ENCODE measurements at places on chromosomes 3 and 15. TPM values are rescaled to one million over a fixed set of nuclear protein-coding genes. Genes with fewer than 3 reads are reported as not detected.
A peak's percentile ranks its signal among the peaks of the same experiment; 100 is the strongest.

DNA sequence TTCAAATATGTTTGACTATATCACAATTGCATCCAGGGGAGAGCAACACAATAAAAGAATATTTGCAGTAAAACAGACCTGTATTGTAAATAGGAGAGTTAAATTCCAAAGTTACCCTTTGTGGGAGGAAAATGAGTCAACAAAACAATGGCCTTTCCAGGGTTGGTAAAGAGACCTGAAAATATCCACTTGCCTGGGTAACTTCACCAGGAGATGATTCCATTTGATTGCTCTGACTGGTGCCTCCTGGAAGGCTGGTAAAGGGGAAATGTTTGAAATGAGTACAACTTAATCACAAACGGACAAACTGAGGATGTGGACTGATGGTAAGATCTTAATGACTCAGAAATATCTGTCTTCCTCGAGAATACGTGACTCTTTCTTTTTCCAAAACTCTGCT, 43.6 kb upstream of the SRGAP3 start:
- no peak for DNase-seq

- DNase-seq: peak; percentile 76
Measured at GRCh38 chr15:70319466-70319865, 221.7 kb upstream of the TLE3 start.

DNA sequence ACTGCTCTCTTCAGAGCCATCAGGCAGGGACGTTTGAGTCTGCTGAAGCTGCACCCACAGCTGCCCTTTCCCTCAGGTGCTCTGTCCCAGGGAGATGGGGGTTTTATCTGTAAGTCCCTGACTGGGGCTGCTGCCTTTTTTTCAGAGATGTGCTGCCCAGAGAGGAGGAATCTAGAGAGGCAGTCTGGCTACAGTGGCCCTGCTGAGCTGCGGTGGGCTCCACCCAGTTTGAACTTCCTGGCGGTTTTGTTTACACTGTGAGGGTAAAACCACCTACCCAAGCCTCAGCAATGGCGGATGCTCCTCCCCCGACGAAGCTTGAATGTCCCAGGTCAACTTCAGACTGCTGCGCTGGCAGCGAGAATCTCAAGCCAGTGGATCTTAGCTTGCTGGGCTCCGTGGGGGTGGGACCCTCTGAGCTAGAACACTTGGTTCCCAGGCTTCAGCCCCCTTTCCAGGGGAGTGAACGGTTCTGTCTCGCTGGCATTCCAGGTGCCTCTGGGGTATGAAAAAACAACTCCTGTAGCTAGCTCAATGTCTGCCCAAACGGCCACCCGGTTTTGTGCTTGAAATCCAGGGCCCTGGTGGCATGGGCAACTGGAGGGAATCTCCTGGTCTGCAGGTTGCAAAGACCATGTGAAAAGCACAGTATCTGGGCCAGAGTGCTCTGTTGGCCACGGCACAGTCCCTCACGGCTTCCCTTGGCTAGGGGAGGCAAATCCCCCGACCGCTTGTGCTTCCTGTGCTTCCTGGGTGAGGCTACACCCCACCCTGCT, 21.1 kb upstream of the ST6GAL1 start:
- no peak for DNase-seq

GRCh38 chr15:44308415-44308814, 19.9 kb downstream of the GOLM2 start:
- no peak for DNase-seq

DNA sequence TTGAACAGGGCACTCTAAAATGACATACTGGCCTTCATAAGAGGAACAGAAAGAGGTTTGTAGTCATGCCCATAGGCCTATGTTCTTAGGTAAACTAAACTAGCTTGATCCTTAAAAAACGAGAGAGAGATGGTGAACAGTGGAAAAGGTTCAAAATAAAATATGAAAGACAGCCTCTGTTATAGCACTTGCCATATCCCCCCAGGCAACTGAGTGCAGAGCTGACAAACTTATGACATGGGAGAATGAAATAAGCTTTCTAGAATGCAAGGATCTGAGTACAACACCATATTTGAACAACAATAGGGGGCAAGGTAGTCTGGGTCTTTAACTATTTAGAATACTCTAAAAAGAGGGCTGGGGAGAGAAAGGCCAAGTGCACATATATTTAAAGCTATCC, 700.6 kb upstream of the CFAP20DC start:
- no peak for DNase-seq

DNA sequence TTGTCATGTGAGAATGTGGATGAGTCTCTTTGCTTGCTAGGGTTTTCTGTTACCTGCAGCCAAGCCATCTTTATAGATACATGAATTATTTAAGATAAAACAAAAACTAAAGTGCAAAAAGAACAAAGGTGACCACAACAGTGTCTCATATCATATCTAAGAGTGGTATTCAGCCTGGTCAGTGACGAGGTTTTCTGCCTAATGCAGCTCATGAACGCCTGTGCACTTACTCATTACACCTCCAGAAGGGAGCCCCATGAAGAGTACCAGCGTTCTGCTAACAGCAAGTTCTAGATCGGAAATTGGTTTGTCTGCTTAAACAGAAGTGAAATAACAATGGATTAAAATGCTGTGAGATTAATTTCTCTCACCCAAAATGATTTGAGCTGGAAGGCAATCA, 19.2 kb downstream of the PXYLP1 start:
- DNase-seq: no peak

- DNase-seq: no peak
Measured at GRCh38 chr3:45793482-45794176, 2.7 kb downstream of the SLC6A20 start.

- DNase-seq: no peak
Measured at GRCh38 chr3:195551381-195551978, 8.4 kb upstream of the PPP1R2 start.

GRCh38 chr3:13124631-13125030, 51.4 kb upstream of the IQSEC1 start:
- DNase-seq: no peak

- no peak for DNase-seq
Measured at GRCh38 chr3:7205962-7206361, 345.0 kb downstream of the GRM7 start.

GRCh38 chr3:23648996-23649395, 156.8 kb upstream of the UBE2E1 start:
- peak; percentile 78 for DNase-seq

- no peak for DNase-seq
Measured at GRCh38 chr3:51642462-51642861, 28.6 kb upstream of the TEX264 start.

DNA sequence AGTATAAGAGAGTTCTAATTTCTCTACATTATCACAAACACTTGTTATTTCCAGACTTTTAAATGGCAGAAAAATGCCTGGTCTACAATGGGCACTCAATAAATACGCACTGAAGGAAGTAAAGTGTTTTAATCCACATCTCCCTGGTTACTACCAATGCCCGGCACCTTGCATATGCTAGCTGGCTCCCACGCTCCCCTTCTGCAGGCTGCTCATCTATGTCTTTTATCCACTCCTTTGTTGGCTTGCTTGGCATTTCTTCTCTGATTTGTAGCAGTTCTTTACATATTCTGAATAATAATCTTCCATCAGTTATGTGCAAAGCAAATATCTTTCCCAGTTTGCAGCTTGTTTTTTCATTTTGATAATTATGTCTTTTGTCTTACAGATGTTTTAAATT, 74.6 kb upstream of the PRR23E start:
- no peak for DNase-seq

DNA sequence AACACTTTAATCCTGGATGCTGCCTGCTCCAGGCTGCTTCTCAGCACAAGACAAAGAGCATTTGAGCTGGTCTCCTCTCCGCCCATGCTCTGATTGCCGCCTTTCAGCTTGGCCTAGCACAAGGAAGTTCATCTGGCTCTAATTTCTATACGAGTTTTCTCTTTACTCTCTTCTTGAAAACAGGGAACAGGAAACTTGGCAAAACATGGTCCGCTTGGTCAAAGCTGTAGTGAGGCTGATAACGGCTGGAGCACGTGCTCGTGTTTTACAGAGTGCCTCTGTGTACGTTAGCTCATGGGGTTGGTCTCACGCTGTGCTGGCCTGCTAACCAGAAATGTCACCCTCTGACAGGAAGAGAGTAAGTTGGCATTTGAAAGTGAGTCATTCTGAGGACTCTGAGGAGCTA, 19.2 kb downstream of the RARRES1 start:
- DNase-seq: no peak

DNA sequence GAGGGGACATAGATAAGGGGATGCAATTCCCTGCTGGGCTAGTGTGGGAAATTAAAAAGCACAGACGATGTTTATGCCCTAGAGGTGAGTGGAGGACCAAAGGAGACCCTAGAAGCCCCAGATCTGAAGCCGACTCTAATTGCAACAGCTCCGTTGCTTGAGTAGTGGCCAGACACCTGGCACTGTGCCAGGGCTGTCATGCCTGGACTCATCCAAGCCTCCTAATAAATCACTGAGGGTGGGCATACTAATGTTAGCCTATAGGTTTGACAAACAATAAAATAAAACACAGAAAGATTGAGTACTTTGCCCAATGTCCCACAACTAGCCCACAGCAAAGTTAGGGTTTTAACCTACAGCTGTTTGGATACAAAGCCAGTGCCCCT, 25.4 kb upstream of the MRPS22 start:
- no peak for DNase-seq

DNA sequence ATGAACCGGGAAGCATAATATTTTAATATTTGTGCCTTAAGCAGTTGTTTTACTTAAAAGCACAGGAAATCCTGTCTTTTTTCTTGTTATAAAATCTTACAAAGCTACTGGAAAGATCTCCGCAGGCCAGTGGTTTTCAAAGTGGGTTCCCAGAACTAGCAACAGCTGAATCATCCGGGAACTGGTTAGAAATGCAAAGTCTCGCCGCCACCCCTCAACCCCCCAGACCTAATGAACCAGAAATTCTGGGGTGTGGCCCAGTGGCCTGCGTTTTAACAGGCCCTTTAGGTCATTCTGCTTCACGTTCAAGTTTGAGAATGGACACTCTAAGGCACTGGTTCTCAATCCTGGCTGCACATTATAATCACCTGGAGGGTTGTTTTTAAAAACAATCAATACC, 74.7 kb downstream of the PDZRN3 start:
- DNase-seq: no peak

DNA sequence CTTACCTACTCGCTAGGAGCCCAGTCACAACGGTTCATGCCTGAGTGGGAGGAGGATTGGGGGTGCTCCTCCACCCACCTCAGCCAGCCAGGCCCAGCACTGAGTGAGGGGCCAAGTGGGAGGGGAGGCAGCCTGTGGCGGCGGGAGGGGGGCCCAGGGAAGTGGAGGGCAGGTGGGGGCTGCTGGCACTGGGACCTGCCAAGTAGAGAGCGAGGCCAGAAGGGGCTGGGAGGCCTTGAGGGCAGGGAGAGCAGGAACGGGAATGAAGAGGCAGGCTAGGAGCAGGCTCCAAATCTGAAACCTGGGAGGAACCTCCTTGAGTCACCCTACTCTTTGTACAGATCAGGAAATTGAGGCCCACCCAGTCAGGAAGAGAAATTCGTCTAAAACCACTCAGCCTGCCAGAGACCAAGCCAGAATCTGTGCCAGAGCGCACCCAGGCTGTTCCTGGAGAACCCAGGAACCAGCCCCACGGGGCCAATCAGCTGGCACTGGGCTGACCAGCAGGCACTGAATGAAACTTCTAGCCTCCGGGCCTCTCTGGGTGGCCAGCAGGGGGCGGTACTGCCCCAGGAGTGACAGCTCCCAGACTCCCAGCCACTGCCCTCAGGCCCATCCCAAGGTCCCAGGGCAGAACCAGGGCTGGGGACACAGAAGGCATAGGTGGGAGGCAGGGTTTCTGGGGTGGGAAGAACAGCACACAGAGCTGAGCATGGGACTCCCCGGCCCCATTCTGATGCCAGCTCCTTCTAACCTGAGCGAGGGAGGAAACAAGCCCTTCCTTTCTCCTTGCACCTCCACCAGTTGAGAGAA, 14.8 kb upstream of the CYP11A1 start:
- peak; percentile 88 for DNase-seq

- DNase-seq: no peak
Measured at GRCh38 chr15:73021139-73021621, 31.1 kb upstream of the NEO1 start.

- DNase-seq: no peak
Measured at GRCh38 chr3:14488286-14489041, 51.7 kb downstream of the GRIP2 start.

DNA sequence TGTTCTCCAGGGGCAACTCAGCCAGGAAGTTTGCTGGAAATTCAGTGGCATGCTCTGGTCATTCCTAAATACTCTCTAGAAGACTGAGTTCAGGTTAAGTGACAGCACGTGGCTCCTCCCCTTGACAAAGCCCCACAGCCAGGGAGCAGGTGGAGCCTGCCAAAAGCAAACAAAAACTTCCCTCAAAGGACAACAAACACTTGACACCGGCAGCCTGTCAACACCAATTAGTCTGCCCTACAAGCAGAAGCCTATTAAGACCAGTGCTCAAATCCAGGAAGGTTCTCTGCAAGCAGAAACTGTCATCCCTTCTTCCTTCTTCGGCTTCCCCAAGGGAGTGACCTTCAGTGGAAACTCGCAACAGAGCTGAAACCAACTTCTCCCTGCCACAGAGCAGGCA, 5.0 kb downstream of the MEX3B start:
- no peak for DNase-seq

- DNase-seq: no peak
Measured at GRCh38 chr3:187640569-187641059, 29.6 kb downstream of the SST start.

DNA sequence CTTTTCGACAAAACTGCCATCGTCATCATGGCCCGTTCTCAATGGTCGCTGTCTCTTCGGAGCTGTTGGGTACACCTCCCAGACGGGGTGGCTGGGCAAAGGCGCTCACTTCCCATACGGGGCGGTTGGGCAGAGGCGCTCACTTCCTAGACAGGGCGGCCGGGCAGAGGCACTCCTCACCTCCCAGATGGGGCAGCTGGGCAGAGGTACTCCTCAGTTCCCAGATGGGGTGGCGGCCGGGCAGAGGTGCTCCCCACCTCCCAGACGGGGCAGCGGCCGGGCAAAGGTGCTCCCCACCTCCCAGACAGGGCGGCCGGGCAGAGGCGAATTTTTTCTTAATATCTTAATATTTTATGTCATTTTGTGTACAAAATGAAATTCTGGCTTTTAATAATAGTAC, 44.5 kb downstream of the PARP14 start:
- no peak for DNase-seq

DNA sequence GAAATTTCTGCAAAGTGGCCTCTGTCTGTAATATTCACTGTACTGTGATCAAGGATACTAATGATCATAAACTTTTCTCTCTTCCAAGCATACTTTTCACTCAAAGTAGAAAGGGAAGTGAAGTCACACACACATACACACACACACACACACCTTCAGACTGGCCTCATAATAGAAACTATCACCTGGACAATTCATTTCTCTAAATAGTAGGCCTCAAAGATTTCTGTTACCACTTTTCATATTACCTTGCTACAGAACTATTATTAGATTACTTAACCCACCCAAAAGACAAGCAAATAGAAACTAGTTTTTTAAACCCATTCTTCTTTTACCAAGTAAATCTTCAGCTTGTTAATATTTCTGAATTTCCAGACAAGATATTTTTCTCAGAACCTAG, 12.2 kb downstream of the CPB1 start:
- no peak for DNase-seq

LRRC49 gene
- 4.4 TPM for total RNA-seq

SHISA5 gene
- 102 TPM for total RNA-seq

CTXN2 gene
- total RNA-seq: not detected

TOP2B gene
- total RNA-seq: 73.7 TPM

SLCO3A1 gene
- 4.6 TPM for total RNA-seq

ACKR2 gene
- total RNA-seq: 0.83 TPM

ST3GAL6 gene
- total RNA-seq: 3.4 TPM

TUSC7 gene
- total RNA-seq: not detected

C2CD4A gene
- 1.7 TPM for total RNA-seq

CELSR3 gene
- 3.1 TPM for total RNA-seq

DNAH12 gene
- 0.13 TPM for total RNA-seq

TMCO5A gene
- not detected for total RNA-seq

CHDH gene
- total RNA-seq: 118 TPM

PARP3 gene
- 144 TPM for total RNA-seq
